Stimulated activated CD4-positive, alpha-beta T cell treated with anti-CD3 and anti-CD28 coated beads, Interleukin-4, amount 100 ng/mL, for 4 hours (primary cell): ENCODE measurements at places on chromosomes 12 and 14.

GRCh38 chr12:49187184-49187583, 1.7 kb downstream of the TUBA1A start:
- no peak for DNase-seq

DNA sequence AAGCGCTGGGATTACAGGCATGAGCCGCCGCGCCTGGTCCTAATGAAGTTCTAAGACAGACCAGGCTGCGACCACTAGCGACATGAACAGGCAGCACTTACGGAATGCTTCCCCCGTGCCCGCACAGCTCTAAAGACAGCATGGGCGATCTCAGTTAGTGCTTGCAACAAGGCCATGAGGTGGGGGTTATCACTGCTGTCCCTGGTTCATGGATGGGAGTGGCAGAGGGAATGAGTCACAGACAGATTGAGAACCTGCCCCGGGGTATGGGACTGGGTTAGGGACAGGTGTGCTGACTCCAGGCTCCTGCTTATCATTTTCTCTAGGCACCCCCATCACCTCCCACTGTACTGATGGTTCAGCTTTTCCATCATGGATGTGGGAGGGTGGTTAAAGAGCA, 160.9 kb downstream of the VRK1 start:
- no peak for DNase-seq

- DNase-seq: peak; percentile 77
These were observed 31.9 kb downstream of the CCDC91 start for GRCh38 chr12:28222081-28222700.

DNA sequence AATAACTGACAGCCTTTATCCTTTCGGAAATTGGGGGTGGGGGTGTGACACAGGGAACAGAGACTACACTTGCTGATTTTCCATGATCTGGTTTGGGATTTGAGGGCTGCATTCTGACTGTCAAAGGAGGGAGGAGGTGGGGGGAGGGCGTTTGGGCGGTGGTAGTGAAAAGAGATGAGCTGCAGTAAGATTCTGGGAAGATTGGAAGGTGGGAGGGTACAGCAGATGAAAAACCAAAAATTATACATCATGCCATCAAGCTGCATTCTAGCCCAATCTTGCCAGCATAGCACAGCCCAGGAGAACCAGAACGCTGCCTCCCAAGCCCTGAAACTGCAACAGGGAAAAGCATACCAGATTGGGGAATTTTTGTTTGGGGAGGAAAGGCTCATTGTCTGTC, 2.4 kb downstream of the RND1 start:
- no peak for DNase-seq

DNA sequence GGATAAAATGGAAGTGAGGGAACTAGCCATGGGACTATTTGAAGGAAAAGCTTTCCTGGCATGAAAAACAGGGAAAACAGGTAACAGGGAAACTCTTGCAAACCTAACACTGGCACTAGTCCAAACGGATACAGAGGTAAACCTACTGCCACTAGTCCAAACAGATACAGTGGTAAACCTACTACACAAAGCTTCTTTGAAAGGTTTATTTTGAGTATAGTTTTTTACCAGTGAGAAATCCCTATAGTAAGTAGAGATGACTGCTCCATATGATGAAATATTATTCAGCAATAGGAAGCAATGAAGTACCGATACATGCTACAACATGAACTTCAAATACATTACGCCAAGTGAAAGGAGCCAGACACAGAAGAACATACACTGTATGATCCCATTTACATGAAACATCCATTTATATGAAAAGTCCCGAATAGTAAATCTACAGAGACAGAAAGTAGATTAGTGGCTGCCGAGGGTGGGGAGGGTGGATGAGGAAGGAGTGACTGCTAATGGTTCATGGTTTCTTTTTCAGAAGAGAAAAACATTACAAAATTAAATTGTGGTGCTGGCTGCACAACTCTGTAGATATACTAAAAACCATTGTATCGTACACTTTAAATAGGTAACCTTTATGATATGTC, 25.5 kb downstream of the SPTLC2 start:
- DNase-seq: no peak

DNA sequence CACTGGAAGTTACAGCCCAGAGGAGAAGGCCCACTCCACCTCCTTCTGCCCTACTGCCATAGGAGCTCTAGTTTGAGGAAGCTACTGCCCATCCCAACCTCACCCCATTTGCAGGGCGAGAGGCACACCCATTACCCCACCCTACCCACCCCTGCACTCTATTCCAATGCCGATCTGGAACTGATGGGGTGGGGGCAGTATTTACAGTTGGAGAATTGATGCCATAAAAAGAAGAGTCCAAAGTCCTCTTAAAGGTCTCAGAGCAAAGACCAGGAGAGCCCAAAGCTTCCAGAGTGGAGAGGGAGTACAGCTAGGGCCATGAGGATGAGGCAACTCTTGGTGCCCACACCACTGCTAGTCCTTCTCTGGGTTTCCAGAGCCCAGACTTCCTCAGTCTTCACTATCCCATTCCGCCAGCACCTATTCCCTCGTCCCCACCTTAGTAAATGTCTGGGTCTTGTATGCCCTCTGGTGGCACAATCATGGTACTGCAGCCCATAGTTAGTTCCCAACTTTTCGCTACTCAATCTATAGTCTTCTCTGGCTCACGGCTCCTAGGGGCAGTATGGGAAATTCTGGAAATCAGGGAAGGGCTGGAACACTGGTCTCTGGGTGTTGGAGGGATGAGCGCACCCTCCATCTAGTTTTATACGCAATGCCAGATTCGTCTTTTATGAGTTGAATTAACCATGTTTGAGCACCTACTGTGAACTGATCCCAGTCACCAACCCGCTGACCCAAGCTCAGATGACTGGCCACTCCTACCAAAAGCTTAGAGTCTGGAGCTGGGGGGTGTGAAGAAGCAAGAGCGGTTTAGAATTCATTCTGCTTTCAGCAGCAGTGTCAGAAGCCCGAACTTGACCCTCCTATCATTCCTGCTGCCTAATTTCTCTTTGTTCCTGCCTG, 6.9 kb upstream of the ADCY6 start:
- DNase-seq: peak; percentile 22

DNA sequence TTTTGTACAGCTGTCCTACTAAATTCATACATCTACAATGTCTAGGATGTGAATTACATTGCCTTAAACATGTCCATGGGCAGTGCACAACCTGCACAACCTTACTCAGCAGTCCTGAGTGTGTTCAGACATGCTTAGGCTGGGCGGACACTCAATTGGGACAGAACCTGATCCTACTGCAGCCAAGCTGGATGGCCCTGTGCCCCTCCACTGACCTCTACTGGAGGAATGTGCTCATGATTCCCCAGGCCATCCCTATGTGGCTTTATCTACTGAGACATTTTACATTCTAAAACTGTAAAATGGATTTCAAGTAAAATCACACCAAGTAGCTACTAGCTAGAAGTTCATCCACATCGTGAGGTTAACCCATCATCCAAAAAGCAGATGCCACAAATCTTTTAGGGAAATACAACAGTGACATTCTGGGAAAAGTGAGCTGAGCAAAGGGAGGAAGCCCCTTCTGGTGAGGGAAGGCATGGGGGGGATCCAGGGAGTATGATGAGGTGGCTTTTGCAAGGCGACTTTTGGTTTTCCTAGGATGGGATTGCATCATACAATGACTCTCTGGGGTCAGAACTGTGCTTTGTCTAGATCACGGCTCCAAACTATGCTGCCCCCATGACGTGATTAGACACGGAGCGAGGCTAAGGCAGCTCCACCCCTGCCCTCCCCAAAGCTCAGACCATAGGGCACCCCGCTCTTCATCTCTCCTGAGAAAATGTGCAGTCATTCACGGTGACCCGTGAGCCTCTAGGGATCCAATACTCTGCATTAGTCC, 911.7 kb upstream of the TMEM132C start:
- no peak for DNase-seq

GRCh38 chr14:77275601-77276017, 4.6 kb upstream of the NGB start:
- DNase-seq: no peak
